CD4-positive, alpha-beta T cell treated with Interleukin-4 for 1 hour (primary cell): ENCODE measurements at places on chromosomes 16 and 17.
A peak's percentile ranks its signal among the peaks of the same experiment; 100 is the strongest.

GRCh38 chr17:69712801-69713311, 298.4 kb downstream of the MAP2K6 start:
- DNase-seq, result no peak

- DNase-seq, result no peak
Observed at GRCh38 chr17:76544546-76545365, 4.9 kb downstream of the PRCD start.

GRCh38 chr16:27326738-27327585, 13.2 kb downstream of the IL4R start:
- peak; percentile 28 for DNase-seq

- no peak for DNase-seq
Observed at GRCh38 chr17:81398832-81399411, 3.7 kb downstream of the BAHCC1 start.

- peak; percentile 22 for DNase-seq
Observed at GRCh38 chr16:11949527-11949926, 7.7 kb upstream of the NPIPB2 start.

DNA sequence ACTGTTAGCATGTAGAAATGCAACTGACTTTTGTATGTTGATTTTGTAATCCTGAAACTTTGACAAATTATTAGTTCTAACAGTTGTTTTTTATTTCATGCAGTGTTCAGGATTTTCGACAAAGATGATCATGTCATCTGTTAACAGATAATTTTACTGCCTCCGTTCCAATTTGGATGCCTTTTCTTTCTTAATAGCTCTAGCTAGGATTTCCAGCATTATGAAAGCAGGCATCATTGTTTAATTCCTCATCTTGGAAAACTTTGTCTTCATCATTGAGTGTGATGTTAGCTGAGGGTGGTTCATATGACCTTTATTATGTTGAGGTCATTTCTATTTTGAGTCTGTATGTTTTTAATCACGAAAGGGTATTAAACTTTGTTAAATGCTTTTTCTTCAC, 31.9 kb downstream of the RMI2 start:
- DNase-seq, result no peak

GRCh38 chr17:64028874-64029464, 8.5 kb upstream of the ICAM2 start:
- DNase-seq, result peak; percentile 78

DNA sequence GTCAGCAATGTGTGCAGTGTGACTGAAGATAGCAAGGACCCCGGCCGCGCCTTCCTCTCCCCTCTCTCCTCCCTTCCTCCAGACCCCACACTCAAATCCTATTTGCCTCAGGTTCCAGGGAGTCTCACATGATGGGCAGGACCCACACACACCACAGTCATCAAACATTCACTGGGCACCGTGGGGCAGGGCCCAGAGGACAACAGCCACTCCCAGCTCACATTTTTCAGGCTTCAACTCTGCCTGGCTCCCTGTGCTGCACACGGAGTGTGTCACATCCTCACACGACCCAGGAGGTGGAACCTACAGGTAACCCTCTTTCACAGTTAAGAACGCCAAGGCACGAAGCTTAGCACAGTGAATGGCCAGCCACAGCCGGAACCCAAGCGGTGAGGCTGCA, 30.5 kb downstream of the PEMT start:
- DNase-seq, result no peak

DNA sequence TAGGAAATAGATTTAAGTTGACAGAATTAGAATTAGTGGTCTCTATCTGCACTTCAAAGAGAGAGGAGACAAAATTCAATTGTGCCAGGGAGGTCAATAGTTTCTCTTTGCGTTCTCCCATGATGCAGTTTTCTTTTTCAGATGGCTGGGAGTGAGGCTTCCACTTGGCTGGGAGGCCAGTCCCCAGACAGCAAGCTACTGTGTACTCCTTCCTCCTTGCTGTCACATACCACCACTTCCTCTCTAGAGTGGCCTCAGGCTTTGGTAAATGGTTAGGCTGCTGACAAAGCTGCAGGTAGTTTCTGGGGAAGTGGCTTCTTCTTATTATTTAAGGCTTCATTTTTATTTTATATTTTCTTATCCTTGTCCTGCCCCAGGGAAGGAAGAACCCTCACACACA, 106.2 kb upstream of the HS3ST4 start:
- no peak for DNase-seq

- DNase-seq, result no peak
Observed at GRCh38 chr16:10972819-10973464, 28.6 kb downstream of the CLEC16A start.

GRCh38 chr17:57976594-57976993, 11.5 kb downstream of the VEZF1 start:
- DNase-seq, result no peak

DNA sequence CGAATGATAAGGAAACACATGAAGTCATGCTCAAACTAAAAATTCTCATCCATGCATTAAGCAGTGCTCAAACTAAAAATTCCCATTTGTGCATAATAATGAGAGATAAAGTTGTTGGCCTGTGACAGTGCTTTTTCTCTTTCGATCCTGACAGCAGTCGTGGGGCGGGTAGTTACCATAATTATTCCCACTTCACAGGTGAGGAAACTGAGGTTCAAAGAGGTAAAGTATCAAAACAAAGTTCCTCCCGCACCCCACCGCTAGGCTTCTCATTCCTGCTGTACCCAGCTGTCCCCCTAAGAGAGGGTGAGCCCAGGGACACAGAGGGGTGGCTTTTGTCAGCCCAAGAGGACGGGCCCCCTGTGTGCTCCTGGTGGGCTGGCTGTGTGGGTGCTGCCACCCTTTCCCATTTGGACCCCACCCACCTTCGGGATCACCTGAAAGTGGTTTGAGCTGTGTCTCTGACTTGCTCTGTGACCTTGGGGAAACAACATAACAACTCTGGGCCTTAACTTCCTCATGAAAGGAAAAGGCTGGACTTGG, 92.6 kb downstream of the CLEC16A start:
- no peak for DNase-seq

DNA sequence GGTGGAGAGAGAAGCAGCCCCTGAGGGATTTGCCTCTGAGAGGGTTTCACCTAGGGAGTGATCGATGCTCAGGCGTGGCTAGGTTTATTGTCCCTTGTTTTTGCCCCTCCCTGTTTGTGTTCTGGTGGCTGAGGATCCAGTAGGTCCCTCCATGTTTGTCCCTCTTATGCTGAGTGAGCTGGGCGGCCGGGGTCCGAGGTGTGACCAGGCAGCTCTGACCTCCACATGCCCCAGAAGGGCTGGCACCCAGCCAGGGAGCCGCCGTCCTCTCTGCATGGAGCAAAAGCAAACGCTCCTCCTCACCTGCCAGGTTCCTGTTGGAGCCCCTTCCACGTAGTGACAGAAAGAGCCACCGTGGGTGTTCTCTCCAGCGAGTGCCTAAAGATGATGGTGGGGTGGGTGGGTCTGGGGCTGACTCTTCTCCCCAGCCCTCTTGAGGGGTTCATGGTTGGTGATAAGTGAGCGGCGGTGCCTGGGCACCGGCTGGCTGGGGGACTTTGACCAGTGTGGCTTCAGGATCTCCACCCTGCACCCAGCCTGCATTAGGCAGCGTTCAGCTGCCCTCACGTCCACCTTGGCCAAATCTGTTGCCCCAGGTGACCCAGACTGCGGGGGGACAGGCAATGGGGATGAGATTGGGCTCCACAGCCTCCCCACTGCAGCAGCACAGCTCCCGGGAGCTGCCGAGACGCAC, 14.1 kb upstream of the NUDT16L1 start:
- no peak for DNase-seq

- no peak for DNase-seq
Observed at GRCh38 chr17:70053241-70054234, 21.5 kb upstream of the KCNJ16 start.

DNA sequence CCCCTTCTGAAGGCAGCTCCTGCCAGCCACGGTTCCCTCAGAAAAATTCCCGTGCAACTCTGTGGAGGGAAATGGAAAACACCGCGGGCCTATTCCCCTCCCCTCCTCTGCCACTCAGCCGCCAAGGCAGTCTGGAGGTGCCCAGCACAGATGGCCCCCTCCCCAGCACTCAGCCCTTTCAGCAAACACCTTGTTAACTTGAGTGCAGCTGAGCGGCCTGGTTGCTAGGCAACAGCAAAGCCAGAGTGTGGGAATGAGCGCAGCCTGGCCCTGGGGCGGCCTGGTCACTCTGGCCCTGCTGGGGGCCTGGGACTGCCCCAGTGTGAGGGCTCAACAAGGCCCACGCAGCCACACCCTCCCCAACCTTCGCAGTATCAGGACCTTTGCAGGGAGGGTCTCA, 32.8 kb downstream of the CACNA1G start:
- no peak for DNase-seq

- peak; percentile 31 for DNase-seq
Observed at GRCh38 chr16:14354561-14355351, 275.3 kb downstream of the PARN start.

GRCh38 chr17:42493319-42493718, 34.6 kb downstream of the ATP6V0A1 start:
- DNase-seq, result no peak

- peak; percentile 81 for DNase-seq
Observed at GRCh38 chr16:11354733-11355574, 9.7 kb downstream of the RMI2 start.

DNA sequence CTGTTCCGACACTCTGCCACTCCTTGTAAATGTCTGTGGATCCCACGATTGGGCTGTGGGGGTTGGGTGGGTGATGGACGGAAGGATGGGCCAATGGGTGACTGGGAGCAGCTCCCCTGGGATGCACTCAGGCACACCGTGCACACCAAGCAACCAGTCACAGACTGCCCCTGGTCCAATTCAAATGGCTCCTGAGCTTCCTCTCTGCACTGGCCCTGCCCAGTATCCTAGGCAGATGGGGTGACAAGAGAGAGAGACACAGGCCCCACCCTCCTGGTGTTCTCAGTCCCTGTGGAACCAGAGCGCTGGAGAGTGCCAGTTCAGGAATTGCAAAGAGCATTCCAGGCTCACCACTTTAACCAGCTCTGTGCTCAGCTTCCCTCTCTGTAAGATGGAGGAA, 32.8 kb downstream of the BEAN1 start:
- no peak for DNase-seq

DNA sequence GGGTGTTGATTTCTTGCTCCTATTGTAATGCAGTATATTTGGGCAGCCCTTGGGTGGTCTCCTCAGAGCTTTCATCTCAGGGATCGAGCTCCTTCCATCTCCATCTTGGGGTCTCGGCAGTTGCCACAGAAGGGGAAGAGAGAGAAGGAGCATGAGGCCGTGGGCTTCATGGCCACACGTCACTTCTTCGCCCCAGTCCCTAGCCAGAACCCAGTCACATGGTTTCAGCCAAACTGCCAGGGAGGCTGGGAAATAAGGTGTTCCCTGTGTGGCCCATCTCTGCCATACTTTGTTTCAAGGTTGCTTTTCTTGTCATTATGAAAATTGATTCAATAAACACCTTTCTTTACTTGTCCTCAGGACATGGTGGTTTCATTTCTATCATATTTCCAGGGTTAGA, 68.4 kb upstream of the NKD1 start:
- DNase-seq, result no peak

DNA sequence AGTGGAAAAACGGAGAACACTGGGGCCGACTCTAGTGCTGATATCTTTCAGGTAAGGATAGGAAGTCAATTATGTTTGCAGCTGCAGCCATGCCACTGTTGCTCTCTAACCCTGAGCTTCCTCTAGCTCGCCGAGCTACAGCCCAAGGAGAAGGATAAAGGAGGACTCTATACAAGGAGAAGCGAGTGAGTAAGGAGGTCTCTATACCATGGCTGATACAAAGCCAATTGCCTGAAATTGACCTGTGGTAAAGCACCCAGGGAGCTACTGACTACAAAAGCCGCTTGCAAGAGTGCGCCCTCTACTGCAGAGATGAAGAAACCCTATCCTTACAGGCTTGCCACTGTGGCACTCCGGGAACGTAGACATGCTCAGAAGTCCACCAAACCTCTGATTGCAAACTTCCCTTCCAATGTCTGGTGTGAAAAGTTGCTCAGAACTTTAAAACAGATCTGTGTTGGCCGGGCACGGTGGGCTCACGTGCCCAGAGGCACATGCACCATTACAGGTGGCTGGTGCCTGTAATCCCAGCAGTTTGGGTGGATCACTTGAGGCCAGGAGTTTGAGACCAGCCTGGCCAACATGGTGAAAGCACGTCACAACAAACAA, 10.8 kb upstream of the SLC46A1 start:
- peak; percentile 65 for DNase-seq

- no peak for DNase-seq
Observed at GRCh38 chr17:73909186-73909585, 264.9 kb upstream of the SDK2 start.

- no peak for DNase-seq
Observed at GRCh38 chr16:28556914-28557320, 3.2 kb downstream of the SGF29 start.

GRCh38 chr16:20844054-20844453, 37.7 kb downstream of the REXO5 start:
- no peak for DNase-seq

- no peak for DNase-seq
Observed at GRCh38 chr16:25109643-25110042, 1.9 kb upstream of the LCMT1 start.

DNA sequence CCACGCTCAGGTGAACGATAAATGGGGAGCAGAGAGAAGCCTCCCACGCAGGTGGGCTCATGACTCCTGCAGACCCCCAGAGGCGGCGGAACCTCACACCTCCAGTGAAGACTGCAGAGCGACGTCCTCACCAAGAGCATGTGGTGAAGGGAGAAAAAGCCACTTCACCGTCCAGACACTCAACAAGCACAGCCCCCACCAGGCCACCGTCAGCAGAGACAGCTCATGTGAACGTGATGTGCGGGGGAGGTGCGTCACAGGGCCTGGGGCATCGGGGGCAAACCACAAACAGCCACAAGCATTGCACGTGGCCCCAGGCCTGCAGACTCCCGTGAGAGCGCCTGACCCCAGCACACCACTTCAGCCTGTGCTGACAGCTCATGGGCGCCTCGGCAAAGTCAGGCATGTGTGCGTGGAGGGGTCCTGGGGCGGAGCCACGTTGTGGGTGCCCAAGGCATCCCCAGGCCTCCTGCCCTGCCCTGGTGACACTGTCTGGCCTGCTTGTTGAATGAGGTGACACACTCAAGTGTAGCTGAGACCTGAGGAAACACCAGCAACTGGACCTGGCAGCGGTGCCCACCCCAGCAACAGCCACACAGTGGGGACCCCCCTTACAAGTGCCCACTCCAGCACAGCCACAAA, 19.0 kb downstream of the LMF1 start:
- no peak for DNase-seq

GRCh38 chr17:1551741-1552140, 10.9 kb downstream of the PITPNA start:
- DNase-seq, result no peak

- DNase-seq, result no peak
Observed at GRCh38 chr16:69417520-69418199, 6.8 kb upstream of the CYB5B start.

DNA sequence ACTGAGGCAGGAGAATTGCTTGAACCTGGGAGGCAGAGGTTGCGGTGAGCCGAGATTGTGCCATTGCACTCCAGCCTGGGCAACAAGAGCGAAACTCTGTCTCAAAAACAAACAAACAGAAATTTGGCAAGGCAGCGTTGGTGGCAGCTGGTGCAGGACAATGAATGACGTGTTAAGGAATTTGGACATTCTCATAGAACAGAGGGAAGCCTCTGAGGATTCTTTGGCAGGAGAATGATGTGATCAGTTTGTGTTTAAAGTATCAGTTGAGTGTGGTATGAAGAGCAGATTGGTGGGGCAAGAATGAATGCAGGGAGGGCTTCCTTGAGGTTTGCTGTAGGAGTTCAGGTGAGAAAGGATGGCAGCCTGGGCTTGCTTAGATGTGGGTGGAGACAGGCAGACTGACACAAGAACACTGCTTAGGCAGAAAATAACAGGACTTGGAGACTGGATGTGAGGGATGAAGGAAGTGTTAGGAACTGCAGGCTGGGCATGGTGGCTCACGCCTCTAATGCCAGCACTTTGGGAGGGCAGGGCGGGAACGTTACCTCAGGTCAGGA, 4.8 kb downstream of the CYB5D2 start:
- DNase-seq, result no peak

GRCh38 chr17:17745476-17746455, 64.5 kb downstream of the RAI1 start:
- no peak for DNase-seq
